ENCODE measurements at places on chromosomes 6 and 20. TPM values are rescaled to one million over a fixed set of nuclear protein-coding genes. Genes with fewer than 3 reads are reported as not detected.

GRCh38 chr20:57795977-57796560, 86.3 kb upstream of the PMEPA1 start:
- no peaks in the 10 kb centered on the region for H3K27me3 ChIP-seq
- no peak for DNase-seq
- H3K36me3 ChIP-seq, result no peaks in the 10 kb centered on the region
- H3K4me1 ChIP-seq, result no peaks in the 10 kb centered on the region

Gene EPPIN
- total RNA-seq, result not detected

DNA sequence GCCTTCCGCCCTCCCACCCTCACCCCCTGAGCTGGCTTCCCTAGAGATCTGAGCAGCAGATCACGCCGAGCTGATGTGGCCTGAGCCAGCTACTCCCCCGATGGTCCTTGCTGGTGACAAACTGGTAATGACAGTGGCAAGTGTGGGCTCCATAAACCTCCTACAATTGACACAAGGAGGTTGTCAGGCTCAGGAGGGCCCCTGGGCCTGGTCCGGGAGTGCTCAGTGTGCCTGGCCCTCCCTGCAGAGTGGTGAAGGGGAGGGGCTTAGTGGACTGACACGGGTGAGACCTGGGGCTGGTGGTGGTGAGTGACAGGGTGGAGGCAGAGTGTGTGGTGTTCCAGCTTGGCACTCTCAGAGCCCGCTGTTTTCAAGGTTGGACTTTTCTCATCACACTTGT, 22.6 kb upstream of the MPC1 start:
- peaks cover 20% of the 10 kb centered on the region for H3K27me3 ChIP-seq
- H3K4me1 ChIP-seq, result peaks cover 6% of the 10 kb centered on the region
- no peaks in the 10 kb centered on the region for H3K36me3 ChIP-seq

Gene RNGTT
- total RNA-seq, result 20.4 TPM

Gene TCP11
- total RNA-seq, result not detected

DNA sequence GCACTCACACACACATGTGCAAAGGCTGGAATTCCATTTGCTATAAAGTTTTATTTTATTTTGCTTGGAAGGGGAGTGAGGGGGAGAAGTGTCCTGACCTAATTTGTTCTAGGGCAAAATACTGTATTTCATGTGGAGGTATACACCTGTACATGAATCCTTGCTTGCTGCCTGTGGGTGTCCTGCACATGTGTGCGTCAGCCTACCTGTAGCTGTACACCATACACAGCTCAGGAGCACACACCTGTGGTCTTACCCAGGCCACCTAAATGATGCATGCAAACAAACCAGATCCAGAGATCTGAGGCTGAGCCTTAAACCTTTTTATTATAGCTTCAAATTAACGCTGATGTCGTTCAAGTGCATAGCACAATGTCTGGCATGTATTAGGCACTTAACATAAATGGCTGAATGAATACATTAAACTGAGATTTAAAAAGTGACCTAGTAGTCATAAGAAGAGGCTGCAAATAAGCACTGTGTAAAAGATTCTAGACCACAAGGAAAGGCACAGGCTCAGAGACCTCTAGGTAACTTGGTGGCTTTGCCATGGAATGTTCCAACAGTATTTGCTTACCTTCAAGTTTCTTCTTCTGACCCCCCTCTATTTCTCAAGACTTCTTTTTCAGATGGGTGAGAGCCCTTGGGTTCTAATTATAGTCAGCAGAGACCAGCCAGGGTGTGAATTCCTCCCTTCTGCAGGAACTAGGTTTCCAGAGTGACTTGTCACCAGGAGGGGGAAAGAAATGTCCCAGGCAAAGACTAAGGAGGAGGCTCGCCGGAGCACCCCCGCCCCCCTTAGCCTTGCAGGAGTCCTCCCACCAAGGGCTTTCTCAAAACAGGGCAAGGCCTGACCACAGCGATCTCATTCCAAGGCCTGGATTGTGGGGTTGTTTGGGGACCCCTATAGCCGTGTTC, 13.4 kb downstream of the FOXC1 start:
- H3K4me1 ChIP-seq, result peaks cover 6% of the 10 kb centered on the region
- H3K27ac ChIP-seq, result no peak overlapping the region
- H3K4me3 ChIP-seq, result peak overlapping the region; percentile 7

DNA sequence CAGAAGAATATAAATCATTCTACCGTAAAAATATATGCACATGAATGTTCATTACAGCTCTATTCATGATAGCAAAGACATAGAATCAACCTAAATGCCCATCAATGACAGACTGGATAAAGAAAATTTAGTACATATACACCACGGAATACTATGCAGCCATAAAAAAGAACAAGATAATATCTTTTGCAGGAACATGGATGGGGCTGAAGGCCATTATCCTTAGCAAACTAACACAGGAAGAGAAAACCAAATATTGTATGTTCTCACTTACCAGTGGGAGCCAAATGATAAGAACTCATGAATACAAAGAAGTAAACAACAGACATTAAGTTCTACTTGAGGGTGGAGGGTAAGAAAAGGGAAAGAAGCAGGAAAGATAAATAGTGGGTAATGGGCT, 8.4 kb downstream of the KHDC1L start:
- H3K4me3 ChIP-seq, result no peak overlapping the region
- DNase-seq, result no peak
- no peak overlapping the region for H3K27ac ChIP-seq

Gene FAM83C
- total RNA-seq, result not detected

Gene PHF3
- total RNA-seq, result 39.3 TPM

- peaks cover 32% of the 10 kb centered on the region for H3K27me3 ChIP-seq
- no peaks in the 10 kb centered on the region for H3K36me3 ChIP-seq
- H3K4me1 ChIP-seq, result no peaks in the 10 kb centered on the region
- DNase-seq, result no peak
- H3K4me3 ChIP-seq, result no peak overlapping the region
- no peak overlapping the region for H3K27ac ChIP-seq
These were observed 20.2 kb upstream of the TOX2 start for GRCh38 chr20:43894491-43894890.

Gene SNX9
- 9.2 TPM for total RNA-seq

Gene SLC17A3
- 0.55 TPM for total RNA-seq

GRCh38 chr20:53738039-53738944, 144.7 kb upstream of the ZNF217 start:
- no peak for DNase-seq
- no peaks in the 10 kb centered on the region for H3K27me3 ChIP-seq
- no peak overlapping the region for H3K4me3 ChIP-seq
- H3K27ac ChIP-seq, result peak overlapping the region; percentile 91
- no peaks in the 10 kb centered on the region for H3K36me3 ChIP-seq
- H3K4me1 ChIP-seq, result peaks cover 71% of the 10 kb centered on the region

Gene ZNF334
- 1.1 TPM for total RNA-seq

GRCh38 chr6:86107985-86108384, 465.3 kb upstream of the SYNCRIP start:
- no peaks in the 10 kb centered on the region for H3K4me1 ChIP-seq
- H3K27ac ChIP-seq, result no peak overlapping the region
- H3K27me3 ChIP-seq, result no peaks in the 10 kb centered on the region

DNA sequence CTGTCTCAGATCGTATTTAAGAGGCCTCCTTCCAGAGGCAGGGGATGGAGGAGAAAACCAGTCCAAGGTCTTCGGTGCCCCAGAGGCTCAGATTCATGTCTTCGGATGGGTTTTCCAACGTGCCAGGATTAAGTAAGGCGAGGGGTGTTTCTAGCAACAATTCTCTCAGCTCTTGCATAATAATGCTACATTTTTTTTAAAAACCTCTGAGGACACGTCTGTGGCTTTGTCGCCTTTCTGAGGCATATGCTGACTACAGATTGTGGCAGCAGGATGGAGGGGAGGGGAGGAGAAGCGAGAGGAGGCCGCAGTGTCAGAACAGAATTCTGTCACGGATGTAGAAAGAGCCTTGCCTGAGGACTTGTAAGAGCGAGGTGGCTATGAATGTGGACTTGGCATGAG, 17.7 kb upstream of the CCDC167 start:
- H3K4me1 ChIP-seq, result peaks cover 83% of the 10 kb centered on the region
- H3K36me3 ChIP-seq, result peaks cover 6% of the 10 kb centered on the region
- peak overlapping the region; percentile 98 for H3K27ac ChIP-seq
- H3K27me3 ChIP-seq, result no peaks in the 10 kb centered on the region
- DNase-seq, result peak; percentile 91

GRCh38 chr20:62732031-62732760, 23.6 kb downstream of the NTSR1 start:
- H3K4me1 ChIP-seq, result peaks cover 55% of the 10 kb centered on the region
- no peak overlapping the region for H3K4me3 ChIP-seq

GRCh38 chr6:127352524-127352923, 9.1 kb upstream of the ECHDC1 start:
- no peaks in the 10 kb centered on the region for H3K4me1 ChIP-seq
- DNase-seq, result no peak
- H3K27me3 ChIP-seq, result no peaks in the 10 kb centered on the region
- peaks cover 8% of the 10 kb centered on the region for H3K36me3 ChIP-seq

DNA sequence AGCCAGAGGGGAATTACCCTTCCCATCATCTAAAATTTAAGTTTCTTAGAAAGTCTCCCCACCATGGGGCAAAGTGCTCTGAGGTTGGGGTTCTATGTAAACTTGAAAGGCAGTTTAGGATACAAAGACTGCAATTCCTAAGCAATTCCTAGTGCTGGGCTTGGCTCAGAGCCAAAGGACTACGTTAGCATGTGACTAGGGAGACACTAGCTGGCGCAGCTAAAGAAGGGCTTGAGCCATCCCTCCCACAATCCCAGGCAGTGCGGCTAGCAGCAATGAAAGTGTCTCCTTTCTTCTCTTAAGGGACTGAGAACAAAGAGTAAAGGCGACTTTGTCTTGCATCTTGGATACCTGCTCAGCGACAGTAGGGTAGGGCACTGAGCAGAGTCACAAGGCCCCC, 306.6 kb upstream of the FKBP1C start:
- H3K27me3 ChIP-seq, result no peaks in the 10 kb centered on the region
- no peak overlapping the region for H3K4me3 ChIP-seq
- H3K36me3 ChIP-seq, result no peaks in the 10 kb centered on the region
- H3K4me1 ChIP-seq, result no peaks in the 10 kb centered on the region

- no peaks in the 10 kb centered on the region for H3K36me3 ChIP-seq
- no peak for DNase-seq
- no peak overlapping the region for H3K4me3 ChIP-seq
- H3K4me1 ChIP-seq, result no peaks in the 10 kb centered on the region
- no peaks in the 10 kb centered on the region for H3K27me3 ChIP-seq
- no peak overlapping the region for H3K27ac ChIP-seq
These were observed 580.8 kb downstream of the BMP2 start for GRCh38 chr20:7348253-7348652.

- H3K36me3 ChIP-seq, result no peaks in the 10 kb centered on the region
- H3K4me3 ChIP-seq, result no peak overlapping the region
- DNase-seq, result no peak
- H3K27ac ChIP-seq, result no peak overlapping the region
These were observed 10.3 kb upstream of the TBC1D32 start for GRCh38 chr6:121344539-121344938.

Gene KIAA0408
- 2.6 TPM for total RNA-seq

DNA sequence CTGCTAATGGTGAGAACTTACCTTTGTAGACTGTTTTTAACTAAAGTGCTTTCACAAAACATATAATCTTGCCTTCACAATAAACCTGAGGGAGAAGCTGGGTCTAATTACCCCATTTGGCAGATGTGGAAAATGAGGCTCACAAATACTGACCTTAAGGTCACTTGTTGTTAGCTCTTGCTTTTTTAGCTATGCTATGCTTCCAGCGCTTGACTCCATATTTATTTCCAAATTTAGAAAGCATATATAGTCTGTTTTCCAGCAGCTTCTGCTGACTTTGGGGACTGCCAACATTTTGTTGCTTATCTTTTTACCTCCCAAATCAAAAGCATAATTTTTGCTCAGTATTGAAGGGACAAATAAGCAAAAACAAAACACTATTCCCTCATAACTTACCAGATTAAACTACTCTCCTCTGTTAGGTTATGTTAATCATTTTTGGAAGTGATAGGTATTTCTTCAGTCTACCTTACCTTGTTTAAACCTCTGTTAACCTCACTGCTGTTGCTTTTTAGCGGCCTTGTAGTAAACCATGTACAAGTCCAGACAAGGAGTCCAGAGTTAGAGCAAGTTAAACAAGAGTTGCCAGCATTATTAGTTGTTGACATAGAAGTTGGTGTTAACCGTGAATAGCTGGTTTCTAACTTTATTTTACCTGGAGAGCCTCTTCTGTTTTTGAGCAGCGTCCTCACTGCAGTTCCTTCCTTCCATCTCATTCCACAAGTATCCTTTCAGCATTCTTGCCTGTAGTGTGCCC, 4.9 kb upstream of the BTBD3 start:
- peaks cover 8% of the 10 kb centered on the region for H3K4me1 ChIP-seq
- no peaks in the 10 kb centered on the region for H3K36me3 ChIP-seq
- DNase-seq, result no peak
- no peaks in the 10 kb centered on the region for H3K27me3 ChIP-seq
- H3K27ac ChIP-seq, result no peak overlapping the region

Gene OLIG3
- total RNA-seq, result 0.34 TPM

DNA sequence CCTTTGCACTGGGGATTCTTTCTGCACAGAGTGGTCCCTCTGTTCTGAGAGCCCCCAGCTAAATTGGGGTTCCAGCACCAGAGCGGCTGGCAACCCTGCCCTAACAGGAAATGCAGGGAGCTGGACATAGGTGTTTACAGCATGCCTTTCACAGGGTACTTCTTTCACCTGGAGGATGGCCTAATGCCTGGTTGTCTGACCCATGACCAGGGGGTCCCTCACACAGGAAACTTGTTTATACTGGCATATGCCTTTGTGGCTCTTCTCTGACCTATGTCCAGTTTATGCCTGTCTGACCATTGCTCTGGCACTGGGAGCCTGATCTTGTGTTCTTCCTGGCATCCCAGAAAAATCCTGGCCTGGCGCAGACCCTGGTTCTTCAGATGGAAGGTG, 66.1 kb downstream of the AFG1L start:
- peaks cover 2% of the 10 kb centered on the region for H3K36me3 ChIP-seq
- H3K4me1 ChIP-seq, result peaks cover 31% of the 10 kb centered on the region
- no peak overlapping the region for H3K27ac ChIP-seq
- no peaks in the 10 kb centered on the region for H3K27me3 ChIP-seq
- no peak for DNase-seq

DNA sequence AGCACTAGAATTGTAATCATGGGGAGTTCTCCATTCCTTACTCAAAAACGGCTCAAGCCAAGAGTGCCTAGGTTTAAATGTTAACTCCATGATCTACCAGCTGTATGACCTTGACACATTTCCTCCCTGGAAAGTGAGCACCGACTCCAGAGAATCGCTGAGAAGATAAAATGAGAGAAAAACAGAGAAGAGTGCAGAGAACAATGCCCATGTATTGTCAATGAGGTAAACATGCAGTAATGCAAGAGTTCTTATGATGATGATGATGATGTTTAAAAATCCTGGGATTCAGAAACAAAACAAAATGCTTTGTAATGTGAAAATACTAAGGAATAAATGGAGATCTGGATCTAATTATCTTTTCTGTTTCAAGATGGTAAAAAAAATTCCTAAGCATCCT, 64.8 kb upstream of the BEND6 start:
- no peak overlapping the region for H3K4me3 ChIP-seq
- H3K4me1 ChIP-seq, result peaks cover 12% of the 10 kb centered on the region
- H3K27me3 ChIP-seq, result peaks cover 3% of the 10 kb centered on the region

Gene BANF2
- not detected for total RNA-seq

Data from activated CD8-positive, alpha-beta T cell treated with anti-CD3 and anti-CD28 coated beads, Interleukin-2, amount 10 ng/mL, durations not matched to agents 7 days and 5 days (primary cell).